Natural killer cell (primary cell): ENCODE measurements at places on chromosomes 16 and 17. TPM values are rescaled to one million over a fixed set of nuclear protein-coding genes. Genes with fewer than 3 reads are reported as not detected.

GRCh38 chr17:15350777-15351477 is 9.5 kb upstream of the TEKT3 start:
- no peak for DNase-seq

DNA sequence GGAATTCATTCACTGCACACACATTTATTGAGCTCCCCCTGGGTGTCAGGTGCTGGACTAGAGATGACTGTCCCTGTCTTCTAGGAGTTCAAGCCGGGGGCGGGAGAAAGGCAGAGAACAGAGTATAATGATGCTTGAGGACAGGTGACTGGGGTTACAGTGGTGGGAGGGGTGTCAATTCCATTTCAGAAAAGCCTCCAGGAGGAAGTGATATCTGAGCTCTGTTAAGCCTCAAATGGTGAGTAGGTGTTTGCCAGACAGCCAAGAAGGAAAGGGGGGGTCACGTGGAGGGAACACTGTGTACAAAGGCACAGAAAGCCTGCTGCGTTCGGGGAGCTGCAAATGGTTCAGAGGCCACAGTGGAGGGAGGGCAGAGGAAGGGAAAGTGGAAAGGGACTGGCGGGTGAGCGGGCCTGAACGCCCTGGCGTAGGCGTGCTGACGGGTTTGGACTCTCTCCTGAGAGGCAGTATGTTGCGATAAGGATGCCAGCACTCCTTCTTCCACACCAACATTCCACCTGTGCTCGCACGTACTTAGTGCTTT is 9.7 kb upstream of the NXPH3 start:
- no peak for DNase-seq

DNA sequence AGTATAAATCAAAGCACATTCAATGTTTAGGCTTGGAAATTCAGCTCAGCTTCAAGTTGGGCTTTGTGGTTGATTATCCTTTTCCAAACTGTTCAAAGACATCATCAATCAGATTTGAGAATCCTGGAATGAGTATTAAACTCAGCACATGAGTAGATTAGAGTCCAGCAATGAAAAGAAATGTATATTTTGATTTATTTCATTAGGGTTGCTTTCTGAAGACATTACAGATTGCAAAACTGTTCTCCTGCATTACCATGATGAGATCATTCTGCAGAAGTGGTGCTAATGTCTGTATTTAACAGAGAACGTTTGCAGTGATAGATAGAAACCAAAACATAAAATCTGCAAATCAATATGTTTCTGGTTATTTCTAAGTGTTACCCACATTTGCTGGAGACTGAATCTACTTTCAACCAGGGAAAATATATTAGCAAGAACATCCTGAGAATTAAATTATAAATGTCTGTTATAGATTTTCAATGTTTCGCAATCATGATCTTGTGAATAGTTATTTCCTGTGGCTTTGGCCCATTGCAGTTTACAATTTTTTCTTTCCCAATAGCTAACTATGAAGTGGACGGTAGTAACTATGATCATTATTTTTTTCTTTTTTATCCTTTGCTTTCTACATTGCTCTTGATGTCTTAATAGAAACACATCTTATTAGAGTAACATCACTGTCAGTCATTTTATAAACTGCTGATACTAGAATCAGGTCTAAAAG is 1125.7 kb upstream of the GOT2 start:
- no peak for DNase-seq

DNA sequence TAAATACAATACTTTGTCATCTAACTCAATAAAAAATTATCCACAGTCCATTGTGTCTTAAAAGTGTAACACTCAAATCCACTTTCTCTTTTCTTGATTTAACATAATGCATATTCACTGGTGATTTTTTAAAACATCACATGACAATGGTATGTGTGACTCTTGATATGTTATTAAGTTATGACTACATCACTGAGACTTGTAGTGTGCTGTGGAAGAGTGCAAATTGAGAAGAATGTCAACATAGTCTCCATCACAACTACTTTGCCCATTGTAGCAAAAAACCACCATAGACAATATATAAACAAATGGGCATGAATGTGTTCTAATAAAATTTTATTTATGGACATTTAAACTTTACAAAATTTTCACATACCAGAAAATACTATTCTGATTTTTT is 380.7 kb upstream of the PMFBP1 start:
- DNase-seq, result no peak

- DNase-seq, result peak; percentile 22
Observed at GRCh38 chr17:27218719-27219488, 75.0 kb upstream of the WSB1 start.

The ABCA5 gene
- 52.1 TPM for total RNA-seq

The E4F1 gene
- total RNA-seq, result 45.7 TPM

The PIGS gene
- total RNA-seq, result 88.3 TPM

The PLXDC1 gene
- total RNA-seq, result 5.7 TPM

The SLC38A10 gene
- 90.5 TPM for total RNA-seq

The QRICH2 gene
- 3.1 TPM for total RNA-seq

The CBX1 gene
- 16.9 TPM for total RNA-seq
